ENCODE measurements at places on chromosomes 2 and 18.

- DNase-seq: peak; percentile 68
Measured at GRCh38 chr18:79394534-79395307, 1.0 kb upstream of the NFATC1 start.

DNA sequence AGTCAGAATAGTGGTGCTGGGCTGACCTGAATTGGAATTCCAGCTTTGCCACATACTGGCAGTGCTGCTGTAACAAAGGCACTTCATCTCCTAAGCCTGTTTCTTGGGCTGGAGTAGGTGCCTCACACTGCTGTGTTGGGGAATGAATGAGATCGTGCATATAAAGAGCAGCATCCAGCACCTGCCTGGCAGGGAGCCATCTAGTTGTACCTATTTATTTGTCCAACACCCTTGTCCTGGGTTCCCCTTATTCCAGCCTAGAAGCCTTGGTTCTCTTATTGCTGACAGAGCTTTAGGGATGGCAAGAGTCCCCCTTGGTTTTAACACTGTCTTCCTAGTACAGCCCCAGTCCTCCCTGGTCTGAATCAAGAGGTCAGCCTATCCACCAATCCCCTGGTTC, 275.3 kb upstream of the RAB12 start:
- DNase-seq: no peak

DNA sequence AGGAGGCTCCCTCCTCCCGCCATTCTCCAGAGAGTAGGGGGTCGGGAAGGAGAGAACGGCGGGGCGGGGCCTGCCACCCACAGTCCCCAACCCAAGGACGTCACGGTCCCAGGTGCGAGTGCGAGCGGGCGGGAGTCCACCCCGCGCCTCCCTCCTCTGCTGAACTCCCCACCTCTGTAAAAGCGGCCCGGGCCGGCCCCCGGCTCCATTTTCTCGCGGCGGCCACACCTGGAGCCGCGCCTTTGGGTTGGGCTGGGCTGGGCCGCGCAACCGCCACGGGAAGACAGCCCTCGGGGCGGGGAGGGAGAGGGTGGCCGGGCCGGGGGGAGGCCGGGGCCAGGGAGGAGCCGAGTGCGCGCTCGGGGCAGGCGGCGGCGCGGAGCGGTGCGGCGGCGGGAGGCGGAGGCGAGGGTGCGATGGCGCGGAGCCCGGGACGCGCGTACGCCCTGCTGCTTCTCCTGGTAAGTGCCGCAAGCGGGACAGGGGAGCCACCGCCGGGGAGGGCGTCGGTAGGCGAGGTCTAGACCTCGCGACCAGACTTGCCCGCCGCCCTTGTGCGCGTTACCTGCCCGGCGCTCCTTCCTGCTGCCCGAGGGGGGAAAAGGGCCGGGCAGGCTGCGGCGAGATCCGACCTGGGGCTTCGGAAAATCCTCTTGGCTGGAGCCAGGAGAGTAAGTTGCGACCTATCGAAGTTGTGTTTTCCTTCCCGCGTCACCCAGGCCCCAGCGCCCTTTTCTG, at the start of gene DSG2:
Gene DSG2, plus strand, starts transcription at position 342 of the 738 bp plus-strand sequence. Its CDS starts 75 bp downstream, at position 417.
- DNase-seq: no peak

GRCh38 chr2:231926761-231927565, 767 bp upstream of the NPPC start:
- DNase-seq: no peak

GRCh38 chr2:172358691-172359556, 68.5 kb upstream of the ITGA6 start:
- no peak for DNase-seq

DNA sequence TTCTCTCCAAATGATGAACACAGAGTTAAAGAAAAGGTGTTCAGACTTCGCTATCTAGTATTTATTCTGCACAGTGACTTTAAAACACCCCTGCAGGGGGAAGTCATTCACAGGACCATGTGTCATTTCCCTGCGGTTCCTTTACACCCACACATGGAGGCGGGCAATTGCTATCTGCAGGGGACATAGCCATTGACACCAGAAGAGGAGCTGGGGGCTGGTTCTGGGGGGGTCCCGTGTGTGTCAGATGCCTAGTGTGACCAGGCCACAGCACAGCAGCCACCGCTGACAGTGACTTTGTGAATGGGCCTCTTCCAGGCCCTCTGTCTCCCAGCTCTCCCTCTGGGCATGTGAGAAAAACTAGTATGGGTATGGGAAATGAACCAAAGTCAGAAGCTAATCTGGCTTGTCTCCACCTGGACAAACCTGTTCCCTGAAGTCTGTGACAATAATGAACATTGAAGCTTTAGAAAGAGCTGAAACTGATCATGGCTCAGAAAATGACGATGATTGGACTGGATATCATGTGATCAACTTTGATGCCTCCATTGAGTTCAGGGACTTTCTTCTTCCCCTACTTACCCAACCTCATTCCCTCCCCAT, 7.5 kb upstream of the GBX2 start:
- DNase-seq: no peak

- DNase-seq: no peak
Measured at GRCh38 chr2:152419944-152420343, 85.0 kb downstream of the FMNL2 start.

DNA sequence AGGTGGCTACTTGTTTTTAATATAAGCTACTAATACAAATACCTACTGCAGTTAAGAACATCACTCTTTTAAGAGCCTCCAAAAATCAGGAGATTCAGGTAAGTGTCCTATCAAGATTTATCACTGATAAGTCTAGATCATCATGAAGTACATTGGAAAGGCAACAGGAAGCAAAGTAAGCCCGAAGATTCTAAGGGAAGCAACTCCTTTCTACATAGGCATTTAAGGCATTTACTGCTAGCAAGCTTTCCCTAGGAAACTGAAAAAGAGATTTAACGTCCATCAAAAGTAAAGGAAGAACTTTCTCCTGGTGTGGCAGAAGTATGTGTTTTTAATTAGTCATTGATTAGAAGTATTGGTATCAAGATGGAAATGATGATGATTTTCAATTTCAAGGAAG, 3.7 kb downstream of the STK17B start:
- DNase-seq: no peak

DNA sequence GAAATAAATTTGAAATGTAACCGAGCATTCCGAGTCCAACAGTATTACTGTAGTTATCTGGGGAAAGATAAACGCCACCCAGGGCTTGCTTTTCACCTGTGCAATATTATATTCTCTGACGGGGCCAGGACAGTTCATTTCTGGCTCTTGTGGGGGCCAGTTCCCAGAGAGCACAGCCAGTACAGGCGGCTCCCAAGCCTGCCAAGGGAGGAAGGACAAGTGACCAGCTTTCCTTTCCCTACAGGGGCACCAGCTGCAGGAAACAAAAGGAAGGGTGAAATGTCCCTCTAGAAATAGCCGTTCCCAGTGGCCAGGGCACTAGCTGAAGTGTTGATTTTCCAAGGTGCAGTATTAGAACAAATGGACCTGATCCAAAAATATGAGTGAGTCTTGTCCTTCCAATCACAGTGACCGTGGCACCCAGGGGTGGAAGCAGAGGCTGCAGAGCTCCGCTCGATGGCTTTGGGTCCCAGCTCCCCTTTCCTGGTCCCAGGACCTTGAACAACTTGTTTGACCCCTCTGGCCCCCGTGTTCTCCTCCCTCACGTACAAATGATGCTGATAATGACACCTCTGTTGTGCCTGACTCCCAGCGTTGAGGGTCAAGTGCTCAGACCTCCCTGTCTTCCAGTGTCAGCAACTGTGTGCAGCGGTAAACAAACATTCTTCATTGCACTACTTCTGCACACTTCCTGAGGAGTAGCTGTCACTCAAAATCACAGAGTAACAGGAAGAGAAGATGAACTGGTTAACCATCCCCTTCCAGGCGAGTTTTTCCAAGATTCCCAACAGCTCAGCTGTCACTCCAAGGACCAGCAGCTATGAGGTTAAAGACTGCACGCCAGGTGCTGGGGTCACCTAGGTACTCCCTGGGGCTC, 40.9 kb downstream of the GYPC start:
- no peak for DNase-seq

DNA sequence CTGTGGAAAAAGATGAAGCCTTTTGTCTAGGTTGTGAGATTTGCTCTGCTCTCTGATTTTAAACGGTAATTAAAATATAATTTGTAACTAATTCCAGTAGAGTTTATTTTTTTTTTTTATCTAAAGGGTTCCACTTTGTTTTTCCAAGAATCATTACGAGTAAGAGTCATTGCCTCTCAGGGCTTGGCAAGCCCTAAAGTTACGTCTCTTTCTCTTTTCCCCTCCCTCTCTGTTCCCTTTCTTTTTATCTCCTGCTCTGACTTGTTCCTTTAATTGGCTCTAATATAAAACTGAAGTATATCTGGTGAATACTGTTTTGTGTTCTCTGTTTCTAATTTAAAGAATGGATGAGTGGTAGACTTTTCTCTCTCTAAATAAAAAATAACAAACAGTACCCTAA, 75.8 kb downstream of the CALCRL start:
- DNase-seq: no peak

- DNase-seq: no peak
Measured at GRCh38 chr2:231673348-231673770, 35.0 kb upstream of the PTMA start.

DNA sequence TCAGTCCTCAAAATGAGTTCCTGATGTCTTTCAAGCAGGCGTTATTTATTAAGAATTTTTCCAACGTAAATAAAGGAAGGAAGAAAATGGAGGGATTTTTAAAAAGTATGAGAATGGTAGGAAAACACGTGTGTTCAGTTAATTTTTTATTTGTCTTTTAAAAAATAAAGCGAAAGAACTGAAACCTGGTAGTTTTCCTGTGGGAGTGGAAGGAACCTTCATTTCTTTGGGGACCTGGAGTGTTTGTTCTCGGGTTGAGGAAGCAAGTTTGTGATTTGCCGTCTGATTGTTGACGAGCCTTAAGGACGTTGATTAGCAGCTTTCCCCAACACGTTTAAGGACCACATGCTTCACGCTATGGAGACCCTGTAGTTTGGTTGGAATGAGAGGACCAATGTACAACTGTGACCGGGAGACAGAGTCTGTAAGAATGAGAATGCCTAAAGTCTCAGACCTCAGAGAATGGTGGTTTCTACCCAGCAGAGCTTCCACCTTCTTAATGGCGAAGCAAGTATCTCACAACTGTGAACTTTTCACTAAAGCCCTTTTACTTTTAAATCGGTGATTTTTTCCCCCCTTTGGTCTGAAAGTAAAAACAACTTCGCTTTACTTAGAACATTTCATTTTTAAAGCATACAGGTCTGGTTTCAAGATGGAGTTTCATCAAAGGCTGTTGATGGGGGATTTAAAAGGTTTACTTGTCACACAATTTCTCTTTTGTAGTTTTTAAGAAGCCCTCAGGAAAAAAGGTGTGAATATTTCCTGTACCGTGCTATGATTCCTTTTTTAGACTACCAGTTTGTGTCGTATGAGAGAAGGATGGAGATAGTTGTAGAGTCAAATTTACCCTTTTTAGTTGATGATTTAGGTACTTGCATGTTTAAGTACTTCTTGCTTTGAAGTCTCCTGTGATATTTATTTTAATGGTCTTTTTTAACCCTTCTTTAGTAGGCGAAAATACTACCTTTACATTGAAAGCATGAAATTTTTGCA, 1.4 kb downstream of the TTC39C start:
- no peak for DNase-seq

GRCh38 chr2:73832930-73833329, 4.2 kb downstream of the STAMBP start:
- no peak for DNase-seq

GRCh38 chr2:225140723-225141122, 98.5 kb upstream of the DOCK10 start:
- no peak for DNase-seq

- DNase-seq: no peak
Measured at GRCh38 chr2:189685540-189686229, 11.2 kb downstream of the ANKAR start.

Measured in stimulated activated CD8-positive, alpha-beta memory T cell treated with anti-CD3 and anti-CD28 coated beads, Interleukin-12 subunit alpha, Interleukin-12 subunit beta, amount 100 ng/mL, for 4 hours (primary cell).